ENCODE measurements at places on chromosomes 16 and 17. TPM values are rescaled to one million over a fixed set of nuclear protein-coding genes. Genes with fewer than 3 reads are reported as not detected.

Gene OTOA
- 1.3 TPM for polyA plus RNA-seq

Gene SUPT6H
- 20.4 TPM for polyA plus RNA-seq

Gene CSH1
- not detected for polyA plus RNA-seq

Gene HID1
- 26.6 TPM for polyA plus RNA-seq

Gene KDM6B
- 2.5 TPM for polyA plus RNA-seq

Gene NPIPB8
- polyA plus RNA-seq: not detected

Gene CA4
- polyA plus RNA-seq: not detected

Gene C16orf46
- polyA plus RNA-seq: 8.7 TPM

Gene XYLT1
- 4.5 TPM for polyA plus RNA-seq

Gene TVP23A
- 9.1 TPM for polyA plus RNA-seq

Gene SCNN1B
- not detected for polyA plus RNA-seq

Gene CD79B
- polyA plus RNA-seq: not detected

Gene ATF7IP2
- 20.9 TPM for polyA plus RNA-seq

Gene DBNDD1
- 18.4 TPM for polyA plus RNA-seq

Gene OR1A1
- polyA plus RNA-seq: not detected

Gene SOST
- not detected for polyA plus RNA-seq

Gene AP1G1
- 57.1 TPM for polyA plus RNA-seq

Gene ZFP3
- 0.05 TPM for polyA plus RNA-seq

Gene KIF18B
- 0.10 TPM for polyA plus RNA-seq

Gene SALL1
- 0.22 TPM for polyA plus RNA-seq

Gene PYY
- not detected for polyA plus RNA-seq

Gene PHOSPHO1
- not detected for polyA plus RNA-seq

Gene QPRT
- 2.7 TPM for polyA plus RNA-seq

Gene BICDL2
- polyA plus RNA-seq: 0.37 TPM

Gene CDRT15L2
- polyA plus RNA-seq: not detected

Gene FSCN2
- 3.6 TPM for polyA plus RNA-seq

Gene KRT39
- not detected for polyA plus RNA-seq

Gene MILR1
- not detected for polyA plus RNA-seq

All from neural cell (in vitro differentiated cells).